ENCODE measurements at places on chromosomes 1 and 21.

DNA sequence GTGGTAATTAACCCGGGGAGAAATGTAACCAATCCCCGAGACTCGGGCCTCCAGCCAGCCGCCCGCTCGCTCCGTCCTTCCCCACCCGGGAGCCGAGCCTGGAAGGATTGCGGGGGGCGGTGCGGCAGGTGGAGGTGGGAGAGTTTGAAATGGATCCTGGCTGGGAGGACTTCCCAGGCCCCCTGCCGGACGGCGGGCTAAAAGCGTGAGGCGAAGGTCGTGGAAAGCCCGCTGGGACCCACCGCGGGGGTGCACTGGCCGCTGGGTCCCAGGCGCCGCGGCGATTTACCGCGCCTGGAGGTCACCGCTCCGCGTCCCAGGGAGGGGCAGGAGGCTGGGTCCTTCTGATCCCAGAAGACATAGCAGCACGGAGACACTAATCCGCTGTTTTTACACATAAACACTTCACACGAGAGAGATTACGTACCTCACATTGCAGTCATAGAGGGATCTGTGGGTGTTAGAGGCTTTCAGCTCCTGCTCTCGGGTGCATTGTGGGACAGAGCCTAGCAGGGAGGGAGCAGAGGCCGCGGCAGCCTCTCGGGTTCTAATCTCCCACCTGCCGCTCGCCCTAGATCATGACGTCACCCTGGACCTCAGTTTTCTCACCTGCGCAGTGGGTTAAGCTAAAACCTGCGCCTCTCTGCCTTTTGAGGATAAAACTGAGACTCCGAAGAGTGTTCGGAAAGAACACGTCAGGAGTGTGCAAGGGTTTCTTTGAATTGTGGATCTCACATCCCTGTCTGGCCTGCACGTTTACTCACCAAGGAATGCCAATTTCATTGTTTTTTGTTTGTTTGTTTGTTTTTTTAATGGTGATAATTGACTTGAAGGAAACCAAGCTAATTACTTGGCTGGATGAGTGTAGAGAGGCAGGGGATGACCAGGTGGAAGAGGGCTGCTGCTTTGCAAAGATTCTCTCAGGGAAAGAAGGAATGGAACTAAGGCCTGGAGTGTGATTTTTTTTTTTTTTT lies 17.1 kb upstream of the TMEM9 start:
- peak; percentile 80 for DNase-seq

DNA sequence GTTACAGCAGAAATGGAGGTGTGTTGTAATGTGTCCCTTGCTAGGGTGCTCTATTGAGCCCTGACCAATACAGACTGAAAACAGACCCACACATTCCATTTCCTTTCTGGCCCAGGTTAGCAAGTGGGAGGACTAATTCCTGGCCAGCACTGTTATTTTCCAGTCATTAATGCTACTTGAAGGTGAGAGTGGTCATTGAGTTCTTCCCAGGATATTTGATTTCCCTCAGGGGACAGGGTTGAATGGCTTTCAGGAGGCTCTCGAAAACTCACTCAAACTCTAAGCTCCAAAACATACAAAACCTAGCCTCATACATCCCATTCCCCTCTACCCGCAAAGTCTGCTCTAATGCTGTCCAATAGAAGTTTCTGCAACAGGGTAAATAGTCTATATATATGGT lies 6.2 kb downstream of the LRRC52 start:
- DNase-seq = no peak

DNA sequence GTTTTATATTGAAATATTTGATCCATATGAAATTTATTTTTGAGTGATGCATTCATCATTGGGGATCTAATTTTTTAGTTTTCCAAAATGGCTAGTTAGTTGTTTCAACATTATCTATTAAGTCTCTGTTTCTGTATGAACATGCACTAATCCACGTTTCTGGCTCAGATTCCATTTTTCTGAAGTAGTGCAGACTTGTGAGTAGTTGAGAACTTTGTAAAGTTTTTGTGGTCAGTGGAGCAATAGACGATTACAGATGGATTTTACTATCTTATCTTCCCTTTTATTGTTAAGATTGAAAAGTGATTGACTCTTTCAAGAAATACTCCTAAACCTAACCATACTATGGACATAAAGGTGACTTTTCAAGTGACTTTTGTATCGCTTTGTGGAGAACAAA lies 16.7 kb downstream of the SOAT1 start:
- no peak for DNase-seq

- DNase-seq = no peak
Observed at GRCh38 chr1:185775501-185775900, 41.3 kb downstream of the HMCN1 start.

GRCh38 chr1:169015464-169015863 lies 91.0 kb upstream of the ATP1B1 start:
- DNase-seq = no peak

GRCh38 chr1:64569411-64569810 lies 99.5 kb downstream of the CACHD1 start:
- DNase-seq = no peak

DNA sequence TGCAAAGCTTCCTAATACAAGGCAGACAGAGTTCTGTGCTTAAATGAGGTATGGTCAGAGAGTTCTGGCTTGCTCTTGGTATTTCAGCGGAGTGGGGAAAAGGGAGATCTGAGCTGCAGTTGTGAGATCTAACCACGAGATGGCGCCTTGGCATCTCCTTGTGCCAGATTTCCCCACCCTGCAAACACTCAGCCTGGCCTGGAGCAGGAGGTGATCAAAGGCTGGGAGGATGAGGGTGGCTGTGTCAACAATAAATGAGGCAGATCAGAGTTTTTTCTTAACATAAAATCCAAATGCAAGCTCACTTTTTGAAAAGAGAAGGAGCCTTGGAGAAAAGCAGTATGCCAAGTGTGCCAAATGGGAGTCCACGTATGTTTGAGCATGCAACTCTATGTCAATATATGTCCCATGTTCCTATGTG lies 4.1 kb upstream of the TFAP2E start:
- DNase-seq = peak; percentile 97

DNA sequence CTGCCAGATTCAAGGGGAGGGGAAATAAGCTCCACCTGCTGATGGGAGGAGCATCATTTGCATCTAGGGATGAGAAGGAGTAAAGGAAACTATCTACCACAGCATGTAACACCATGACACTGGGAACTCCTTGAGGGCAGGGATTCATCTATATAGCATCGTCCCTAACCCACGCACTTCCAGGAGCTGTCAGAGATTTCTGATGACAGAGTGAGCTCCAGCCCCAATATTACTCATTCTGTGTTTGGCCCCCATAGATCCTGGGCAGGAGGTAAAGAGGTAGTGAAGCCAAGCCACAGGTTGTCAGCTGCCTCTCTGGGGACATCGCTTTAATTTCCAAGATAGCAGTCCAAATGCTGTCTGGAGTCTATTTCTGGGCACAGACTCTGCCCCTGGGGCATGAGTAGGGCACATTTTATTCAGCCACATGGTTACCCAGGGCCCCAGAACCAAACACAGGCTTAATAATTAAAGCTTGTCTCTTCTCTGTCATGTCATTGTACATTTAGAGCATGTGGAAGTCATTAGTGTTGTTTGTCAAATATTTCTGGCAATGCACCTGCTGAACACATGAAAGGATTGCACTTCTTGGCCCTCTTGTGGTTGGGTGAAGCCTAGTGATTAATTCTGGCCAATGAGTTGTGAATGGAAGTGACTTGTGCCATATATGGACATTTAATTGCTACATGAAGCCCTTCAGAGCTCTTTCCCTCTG lies 105.9 kb upstream of the POU3F1 start:
- no peak for DNase-seq

- no peak for DNase-seq
Observed at GRCh38 chr1:207869859-207870258, 41.1 kb downstream of the CD34 start.

DNA sequence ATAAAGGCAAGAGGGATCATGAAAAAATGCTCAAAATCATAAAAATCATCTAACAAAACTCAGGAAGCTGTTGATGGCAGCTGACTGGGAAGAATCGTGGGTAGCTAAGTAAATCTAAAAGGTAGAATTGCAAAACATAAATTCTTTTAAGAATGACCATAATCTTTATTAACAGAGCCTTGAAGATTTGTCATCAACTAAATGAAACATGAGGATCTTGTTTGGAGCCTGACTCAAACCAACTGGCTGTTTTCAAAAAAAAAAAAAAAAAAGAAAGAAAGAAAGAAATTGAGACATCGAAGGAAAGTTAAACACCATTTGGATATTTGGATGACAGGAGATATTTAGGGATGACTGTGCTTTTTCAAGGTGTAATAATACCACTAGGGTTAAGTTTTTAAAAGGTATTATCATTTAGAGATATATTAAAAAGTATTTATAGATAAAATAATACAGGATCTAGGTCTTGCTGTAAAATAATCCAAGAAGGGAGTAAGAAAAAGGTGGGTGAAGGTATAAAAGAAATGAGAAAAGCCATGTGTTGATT lies 48.6 kb downstream of the CD34 start:
- no peak for DNase-seq

DNA sequence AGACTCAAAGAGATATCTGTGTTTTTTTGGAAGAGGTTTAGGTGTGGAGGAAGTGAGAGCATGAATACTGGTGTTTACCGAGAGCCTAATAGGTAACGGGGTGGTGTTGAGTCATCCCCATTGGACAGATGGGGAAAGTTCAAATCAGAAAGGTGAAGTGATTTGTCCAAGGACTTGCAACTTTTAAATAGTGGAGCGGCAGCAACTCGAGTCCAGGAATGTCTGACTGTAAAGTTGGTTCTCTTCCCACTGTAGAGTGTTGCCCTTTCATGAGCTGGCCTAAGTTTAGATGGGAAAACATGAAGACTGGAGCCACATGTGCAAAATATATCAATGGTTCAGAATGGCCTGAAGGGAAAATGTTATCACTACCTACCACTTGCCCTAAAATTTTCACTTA lies 125.7 kb downstream of the LYPLAL1 start:
- DNase-seq = no peak

DNA sequence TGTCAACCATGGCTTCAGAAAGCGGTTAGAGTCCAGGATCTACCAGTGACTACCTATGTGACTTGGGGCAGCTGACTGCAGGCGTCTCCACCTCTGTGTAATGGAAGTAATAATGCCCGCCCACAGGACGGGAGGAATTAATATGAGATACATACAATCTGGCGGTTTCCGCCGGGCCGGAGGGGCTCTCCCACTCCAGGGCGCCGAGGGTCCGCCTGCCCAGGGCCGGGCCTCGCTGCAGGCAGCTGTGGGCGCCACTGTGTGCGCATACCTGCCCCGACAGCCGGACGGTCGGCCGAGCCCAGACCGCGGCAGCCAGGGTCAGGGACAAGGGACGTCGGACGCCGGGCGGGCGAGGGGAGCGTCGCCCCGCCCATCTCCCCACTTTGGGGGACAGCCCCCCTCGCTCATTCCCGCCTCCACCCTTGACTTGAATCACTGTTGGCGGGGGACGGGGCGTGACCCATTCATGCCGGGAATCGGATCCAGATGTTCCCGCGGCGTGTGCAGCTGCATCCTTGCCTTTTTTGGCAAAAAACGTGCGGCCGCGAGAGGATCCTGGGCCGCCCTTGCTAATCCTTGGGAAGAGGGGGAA lies 6.0 kb upstream of the SF3A3 start:
- DNase-seq = peak; percentile 93

DNA sequence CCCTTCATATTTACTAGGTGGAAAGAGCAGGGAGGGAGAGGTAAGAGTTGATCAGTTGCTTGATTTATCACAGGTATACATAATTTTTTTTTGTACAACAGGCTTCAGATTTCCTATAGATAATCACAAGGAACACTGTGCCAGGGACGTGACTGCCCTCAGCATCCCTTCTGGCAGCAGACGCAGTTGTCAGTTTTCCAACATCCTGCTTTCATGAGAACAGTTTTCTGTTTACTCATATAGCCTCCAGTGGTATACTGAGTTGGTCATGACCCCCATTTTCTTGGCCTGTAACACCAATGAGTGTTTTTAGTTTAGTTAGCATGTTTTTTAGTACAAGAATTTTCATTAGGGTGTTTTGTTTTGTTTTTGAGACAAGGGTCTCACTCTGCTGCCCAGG lies 37.9 kb upstream of the PTPRF start:
- no peak for DNase-seq

GRCh38 chr1:227959325-227959860 lies 11.7 kb upstream of the WNT9A start:
- DNase-seq = no peak

- no peak for DNase-seq
Observed at GRCh38 chr1:111271464-111271801, 19.2 kb upstream of the CHIA start.

DNA sequence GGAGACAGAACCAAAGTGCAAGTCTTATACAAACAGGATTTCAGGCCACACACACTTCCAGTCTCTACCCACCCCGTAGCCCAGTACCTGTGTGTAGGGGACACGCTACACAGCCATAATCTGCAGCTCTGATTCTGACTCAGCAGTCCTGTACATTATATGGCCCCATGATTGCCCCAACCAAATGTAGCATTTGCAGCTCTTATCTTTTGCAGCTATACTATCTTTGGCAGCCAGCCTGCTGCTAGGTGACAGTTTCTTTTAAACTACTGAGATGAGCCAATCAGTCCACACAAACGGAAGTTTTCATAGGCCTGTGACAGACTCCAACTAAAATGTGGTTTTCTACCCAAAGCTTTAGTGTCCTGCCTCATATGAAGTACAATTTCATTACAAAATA lies 259.6 kb upstream of the ST6GALNAC5 start:
- no peak for DNase-seq

GRCh38 chr1:222654849-222655248 lies 37.0 kb downstream of the MIA3 start:
- peak; percentile 79 for DNase-seq

DNA sequence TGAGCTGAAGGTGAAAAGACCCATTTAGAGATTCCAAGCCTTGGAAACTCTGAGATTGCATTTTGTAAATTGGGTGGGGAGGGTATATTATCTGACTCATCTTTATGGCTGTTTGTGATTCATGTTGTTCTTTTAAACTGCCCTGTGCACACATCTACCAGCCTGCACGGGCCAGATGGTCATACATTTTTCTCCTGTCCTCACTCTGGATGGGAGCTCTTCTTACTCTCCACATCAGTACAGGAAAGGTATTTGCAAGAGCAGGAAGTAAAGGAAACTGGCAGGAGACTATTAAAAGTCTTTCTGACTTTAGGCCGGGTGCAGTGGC lies 14.3 kb upstream of the NMNAT2 start:
- peak; percentile 71 for DNase-seq

DNA sequence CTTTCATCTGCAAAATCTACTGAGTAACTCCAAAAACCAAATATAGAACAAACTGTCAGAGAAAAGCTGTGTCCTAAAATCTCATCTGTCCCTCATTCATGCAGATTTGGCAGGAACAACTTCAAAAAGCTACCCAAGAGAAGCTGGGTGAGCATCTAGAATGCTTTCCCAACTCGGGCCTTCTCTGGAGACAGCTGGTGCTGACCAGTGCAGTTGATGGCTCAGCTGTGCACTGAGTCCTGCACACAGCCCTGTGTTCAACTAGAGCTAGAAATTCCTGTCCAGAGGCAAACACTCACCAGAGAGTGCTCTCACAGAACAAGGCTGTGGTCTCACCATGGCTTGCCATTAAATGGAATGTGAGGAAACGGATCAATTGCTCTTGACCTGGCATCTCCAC lies 202.8 kb downstream of the ASTN1 start:
- DNase-seq = no peak
